Stimulated activated CD4-positive, alpha-beta T cell treated with anti-CD3 and anti-CD28 coated beads, Interleukin-12 subunit alpha, Interleukin-12 subunit beta, amount 100 ng/mL, for 48 hours (primary cell): ENCODE measurements at places on chromosomes 6 and 20.

DNA sequence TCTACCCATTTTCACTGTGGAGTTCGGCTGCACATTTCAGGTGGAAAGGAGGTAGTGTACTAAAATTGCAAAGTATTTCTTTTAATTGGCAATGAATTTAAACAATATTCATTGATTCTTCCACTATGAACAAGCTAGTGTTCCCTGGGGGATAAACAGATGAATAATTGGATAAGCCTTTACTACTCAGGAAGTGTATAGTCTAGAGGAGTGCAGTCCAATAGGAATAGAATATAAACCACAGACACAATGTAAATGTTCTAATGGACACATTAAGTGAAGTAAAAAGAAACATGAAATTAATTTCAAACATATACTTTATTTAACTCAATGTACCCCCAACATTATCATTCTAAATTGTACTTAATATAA, 28.7 kb downstream of the SGK1 start:
- DNase-seq, result no peak

DNA sequence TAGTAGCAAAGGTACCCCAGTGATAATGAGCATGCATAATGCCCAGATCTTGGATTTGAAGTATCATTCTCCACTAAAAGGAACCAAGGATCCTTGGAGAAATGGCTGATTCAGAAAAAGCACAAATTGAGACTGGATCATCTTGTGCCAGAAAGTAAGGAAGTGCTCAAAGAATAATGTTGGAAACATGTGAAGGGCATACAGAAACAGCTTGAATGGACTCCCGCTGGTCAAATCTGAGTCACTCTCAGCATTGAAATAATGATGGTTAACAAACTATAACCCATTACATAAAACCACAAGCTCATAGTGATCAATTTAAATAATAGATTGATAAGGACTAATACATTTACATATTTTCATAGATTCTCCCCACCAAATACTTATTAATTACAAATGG, 3.6 kb upstream of the OSTM1 start:
- DNase-seq, result no peak

DNA sequence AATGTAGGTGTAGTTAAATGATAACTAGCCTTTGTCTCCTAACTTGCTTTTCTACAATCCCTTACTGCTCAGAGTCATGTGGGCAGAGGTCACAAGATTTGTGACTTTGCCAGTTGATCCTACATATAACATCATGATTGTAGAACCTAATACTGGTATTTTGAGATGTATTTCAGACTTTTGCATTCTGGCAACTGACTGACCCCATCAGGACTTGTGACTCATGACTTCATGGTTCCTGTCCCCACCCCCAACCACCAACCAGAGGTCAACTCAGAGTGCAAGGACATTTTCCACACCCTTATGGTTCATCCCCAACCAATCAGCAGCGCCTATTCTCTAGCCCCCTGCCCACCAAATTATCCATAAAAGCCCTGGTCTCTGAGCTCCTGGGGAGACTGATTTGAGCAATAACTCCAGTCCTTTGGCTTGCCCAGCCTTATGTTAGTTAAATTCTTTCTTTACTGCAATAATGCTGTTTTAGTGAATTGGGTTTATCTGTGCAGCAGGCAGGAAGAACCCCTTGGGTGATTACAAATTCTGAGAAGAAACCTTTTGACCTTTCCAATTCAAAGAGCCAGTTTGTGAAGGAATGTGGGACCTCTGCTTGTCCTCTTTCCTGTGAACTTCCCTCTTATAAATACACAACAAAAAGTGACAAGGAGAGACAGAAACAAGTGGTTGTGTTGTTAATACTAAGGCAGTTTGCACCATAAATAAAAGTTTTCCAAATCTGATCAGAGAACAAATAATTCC, 588.7 kb downstream of the UTRN start:
- DNase-seq, result no peak

DNA sequence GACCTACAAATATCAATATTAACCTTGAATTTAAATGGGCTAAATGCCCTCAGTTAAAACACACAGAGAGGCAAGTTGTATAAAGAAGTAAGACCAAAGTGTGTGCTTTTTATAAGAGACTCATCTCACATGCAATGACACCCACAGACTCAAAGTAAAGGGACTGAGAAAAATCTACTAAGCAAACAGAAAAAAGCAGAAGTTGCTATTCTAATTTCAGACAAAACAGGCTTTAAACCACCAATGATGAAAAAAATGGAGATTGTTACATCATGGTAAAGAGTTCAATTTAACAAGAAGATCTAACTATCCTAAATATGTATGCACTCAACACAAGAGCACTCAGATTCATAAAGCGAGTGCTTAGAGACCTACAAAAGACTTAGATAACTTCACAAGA, 741.9 kb upstream of the MARCKS start:
- DNase-seq, result no peak

- DNase-seq, result no peak
These were observed 2.5 kb downstream of the MYLK4 start for GRCh38 chr6:2748183-2748582.

DNA sequence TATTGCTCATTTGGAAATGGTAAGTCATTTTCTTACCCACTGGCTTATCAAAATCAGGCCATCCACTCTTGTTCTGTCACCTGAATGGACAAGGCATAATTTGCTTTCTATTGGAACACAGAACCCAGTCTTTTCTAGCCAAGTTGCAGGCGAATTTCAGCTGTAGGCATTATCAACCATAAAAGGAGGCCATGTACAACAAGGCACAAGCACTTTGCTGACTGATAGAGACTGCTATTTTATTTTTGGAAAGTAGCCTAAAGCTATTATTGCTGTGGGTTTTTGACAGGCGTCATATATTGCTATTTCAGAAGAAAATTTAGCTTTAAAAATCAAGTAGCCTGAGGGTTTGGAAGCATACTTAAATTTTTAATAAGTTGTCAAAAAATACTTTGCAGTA, 344.2 kb downstream of the HDGFL1 start:
- no peak for DNase-seq

- no peak for DNase-seq
These were observed 64.0 kb downstream of the HDDC2 start for GRCh38 chr6:125237764-125238163.

GRCh38 chr6:139982652-139983295, 608.3 kb upstream of the CITED2 start:
- DNase-seq, result no peak

DNA sequence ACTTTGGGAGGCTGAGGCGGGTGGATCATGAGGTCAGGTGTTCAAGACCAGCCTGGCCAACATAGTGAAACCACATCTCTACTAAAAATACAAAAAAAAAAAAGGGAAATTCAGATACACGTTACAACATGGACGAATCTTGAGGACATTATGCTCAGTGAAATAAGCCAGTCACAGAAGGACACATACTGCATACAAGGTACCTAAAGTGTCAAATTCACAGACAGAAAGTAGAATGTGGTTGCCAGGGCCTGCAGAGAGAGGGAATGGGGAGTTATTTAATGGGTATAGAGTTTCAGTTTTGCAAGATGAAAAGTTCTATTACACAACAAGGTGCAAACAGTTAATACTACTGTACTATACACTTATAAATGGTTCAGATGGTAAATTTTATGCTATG, 75.1 kb downstream of the SNX5 start:
- no peak for DNase-seq

DNA sequence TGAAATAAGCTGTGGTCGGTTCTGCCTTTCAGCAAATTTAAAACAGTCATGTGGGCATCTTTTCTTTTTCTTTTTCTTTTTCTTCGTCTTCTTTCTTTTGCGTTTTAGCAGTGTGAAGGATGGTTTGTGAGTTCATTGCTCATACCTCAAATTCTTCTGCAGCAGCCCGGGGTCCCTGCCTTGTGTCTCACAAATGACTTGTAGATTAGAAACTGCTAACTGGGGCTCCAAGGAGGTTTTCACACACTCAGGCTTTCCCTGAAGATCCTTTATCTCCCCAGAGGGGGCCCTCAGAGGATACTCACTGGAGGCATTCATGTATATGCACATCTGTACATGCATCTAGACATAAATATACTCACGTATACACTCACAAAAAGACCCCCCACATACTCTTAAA, 1.7 kb downstream of the SMOC2 start:
- no peak for DNase-seq
